ENCODE measurements at places on chromosomes 3 and 15. TPM values are rescaled to one million over a fixed set of nuclear protein-coding genes. Genes with fewer than 3 reads are reported as not detected.

GRCh38 chr3:73292220-73292619, 230.8 kb downstream of the EBLN2 start:
- no peak for DNase-seq

- no peak for DNase-seq
Observed at GRCh38 chr3:14239940-14240339, 61.3 kb downstream of the LSM3 start.

SLC24A5 gene
- polyA plus RNA-seq = 0.54 TPM

GRCh38 chr3:186472456-186473008, 71.6 kb downstream of the CRYGS start:
- DNase-seq = no peak

GRCh38 chr3:64254443-64254842, 29.2 kb upstream of the PRICKLE2 start:
- no peak for DNase-seq

ABTB1 gene
- polyA plus RNA-seq = 28.3 TPM

DNA sequence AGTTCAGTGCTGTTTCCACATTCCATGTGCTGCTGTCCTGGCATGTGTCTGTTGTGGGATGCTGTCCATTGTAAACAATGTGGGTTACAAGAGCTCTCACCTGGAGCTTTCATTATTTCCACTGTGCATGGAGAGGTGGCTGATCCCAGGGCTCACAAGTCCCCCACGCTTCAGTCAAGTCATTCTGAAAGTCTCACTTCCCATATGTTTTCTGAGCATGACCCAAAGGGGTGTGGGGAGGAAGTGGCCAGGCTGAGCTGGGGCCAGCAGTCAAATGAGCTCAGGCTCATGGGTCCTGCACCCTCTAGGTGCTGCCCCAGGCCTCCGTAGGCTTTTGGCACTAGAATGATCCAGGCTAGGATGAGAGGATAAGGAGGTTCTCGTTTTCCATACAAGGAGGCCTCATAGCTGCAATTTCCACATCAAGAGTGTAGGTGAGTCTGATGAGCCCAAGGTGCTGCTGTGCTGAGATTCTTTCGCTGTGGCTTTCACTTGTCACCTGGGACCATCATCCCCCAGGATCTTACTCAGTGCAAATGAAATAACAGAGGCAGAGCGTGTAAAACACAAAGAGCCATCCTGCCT, 22.0 kb downstream of the STARD5 start:
- DNase-seq = no peak

GRCh38 chr3:187183210-187183862, 13.9 kb upstream of the RTP1 start:
- DNase-seq = no peak

DNA sequence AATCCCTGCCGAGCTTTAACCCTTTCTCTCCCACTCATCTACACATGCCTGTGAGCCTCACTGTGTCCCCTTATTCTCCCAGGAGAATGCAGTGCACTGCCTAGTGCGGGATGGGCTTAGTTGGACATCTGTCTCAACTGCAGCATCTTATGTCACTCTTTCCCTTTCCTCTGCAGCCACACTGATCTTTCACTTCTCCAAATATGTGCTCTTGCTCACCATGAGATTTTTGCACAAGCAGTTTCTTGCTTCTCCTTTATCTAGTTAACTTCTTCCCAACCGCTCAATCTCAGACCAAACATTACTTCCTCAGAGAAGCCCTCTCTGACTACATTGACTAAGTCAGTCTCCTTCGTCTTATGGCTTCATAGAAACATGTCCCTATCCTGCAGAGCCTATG, 292.3 kb downstream of the KBTBD8 start:
- DNase-seq = no peak

SNURF gene
- polyA plus RNA-seq = 8.3 TPM

NKIRAS1 gene
- 18.2 TPM for polyA plus RNA-seq

- no peak for DNase-seq
Observed at GRCh38 chr3:149908424-149908957, 62.2 kb downstream of the PFN2 start.

GRCh38 chr3:114418724-114419543, 125.1 kb downstream of the TIGIT start:
- no peak for DNase-seq

ADPRH gene
- 6.1 TPM for polyA plus RNA-seq

RBP2 gene
- 0.59 TPM for polyA plus RNA-seq

SGO1 gene
- polyA plus RNA-seq = 10.1 TPM

DNA sequence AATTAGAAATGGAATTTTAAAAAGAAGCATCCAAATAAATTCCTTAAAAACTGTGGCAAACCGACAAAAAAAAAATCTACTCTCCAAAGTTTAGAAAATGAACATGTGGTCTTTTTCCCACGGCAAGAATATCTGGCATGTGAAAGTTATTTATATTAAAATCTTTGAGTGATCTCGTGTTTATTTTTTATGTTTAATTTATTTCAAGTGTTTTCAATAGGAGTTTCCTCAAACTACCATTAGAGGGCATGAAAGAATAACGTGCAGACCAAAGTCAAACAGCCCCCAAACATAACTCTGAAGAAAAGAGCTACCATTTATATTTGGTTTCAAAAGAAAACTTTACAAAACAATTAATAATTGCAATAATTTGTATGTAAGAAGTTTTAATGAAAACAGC, 286.4 kb downstream of the ZIC4 start:
- peak; percentile 2 for DNase-seq

FBXO40 gene
- 0.04 TPM for polyA plus RNA-seq

DNA sequence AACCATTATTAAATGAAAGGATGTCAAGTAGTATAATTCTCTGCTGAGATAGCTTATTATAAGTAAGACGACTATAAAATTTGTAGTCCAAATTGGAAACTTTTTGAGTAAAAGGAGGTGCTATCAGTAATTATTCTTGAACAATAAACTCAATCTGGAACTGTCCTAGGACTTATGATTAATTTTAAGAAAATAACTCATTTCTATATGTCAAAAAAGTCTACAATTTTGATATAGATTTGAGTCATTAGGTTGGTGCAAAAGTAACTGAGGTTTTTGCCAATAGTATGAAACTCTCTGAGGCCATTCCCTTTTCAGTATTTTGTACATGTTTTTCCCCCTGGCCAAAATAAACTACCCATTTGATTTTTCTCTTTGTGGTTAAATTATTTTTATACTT, 41.0 kb downstream of the LEKR1 start:
- DNase-seq = no peak
